Activated CD4-positive, alpha-beta T cell treated with anti-CD3 and anti-CD28 coated beads for 24 hours (primary cell): ENCODE measurements at places on chromosomes 16 and 17.
A peak's percentile ranks its signal among the peaks of the same experiment; 100 is the strongest.

GRCh38 chr17:44518032-44518431, 14.8 kb upstream of the GPATCH8 start:
- no peak for DNase-seq

DNA sequence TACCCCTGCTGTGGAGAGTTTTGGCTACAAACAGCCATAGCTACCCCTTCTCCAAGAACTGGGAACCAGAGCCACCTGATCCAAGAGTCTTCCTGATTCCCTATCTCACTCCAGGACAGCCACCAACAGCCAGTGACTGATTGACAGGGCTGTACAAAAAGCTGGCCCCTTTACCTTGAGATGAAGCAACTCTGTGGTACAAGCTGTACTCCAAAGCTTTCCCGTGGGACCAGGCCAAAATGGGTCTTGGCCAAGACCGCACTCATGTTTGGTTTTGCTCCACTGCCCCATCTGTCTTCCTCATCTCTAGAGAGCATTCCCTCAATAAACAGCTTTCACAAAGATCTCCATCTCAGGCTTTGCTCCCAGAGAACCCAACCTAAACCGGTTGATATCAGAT, 43.6 kb downstream of the RNF157 start:
- DNase-seq = no peak

GRCh38 chr17:71440513-71440912, 680.3 kb upstream of the SOX9 start:
- DNase-seq = no peak

GRCh38 chr16:14061732-14062259, 9.3 kb upstream of the MRTFB start:
- no peak for DNase-seq

DNA sequence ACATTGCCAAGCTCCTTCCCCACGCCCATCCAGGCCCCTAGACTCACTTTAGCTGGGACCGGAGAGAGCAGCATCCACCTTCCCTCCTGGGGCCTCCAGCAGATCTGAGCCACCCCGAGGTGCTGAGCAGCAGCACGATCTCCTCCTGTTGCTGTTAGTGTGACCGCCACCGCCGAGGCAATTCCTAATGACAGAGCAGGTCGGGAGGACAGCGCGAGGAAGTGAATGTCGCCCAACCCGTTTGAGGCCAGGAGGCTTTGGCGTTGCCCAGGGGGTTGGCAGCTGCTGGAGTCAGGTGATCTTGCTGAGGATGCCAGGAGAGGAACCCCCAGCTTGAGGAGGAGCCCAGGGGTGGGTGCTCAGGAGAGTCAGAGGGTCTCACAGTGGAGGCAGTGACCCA, at the start of gene RNF222:
Gene RNF222, minus strand, starts transcription at position 192 of the 400 bp plus-strand sequence. CDS start 4,366 bp downstream, outside the sequence.
- DNase-seq = no peak

- peak; percentile 51 for DNase-seq
These were observed 4.2 kb upstream of the ATXN7L3 start for GRCh38 chr17:44203731-44204440.

DNA sequence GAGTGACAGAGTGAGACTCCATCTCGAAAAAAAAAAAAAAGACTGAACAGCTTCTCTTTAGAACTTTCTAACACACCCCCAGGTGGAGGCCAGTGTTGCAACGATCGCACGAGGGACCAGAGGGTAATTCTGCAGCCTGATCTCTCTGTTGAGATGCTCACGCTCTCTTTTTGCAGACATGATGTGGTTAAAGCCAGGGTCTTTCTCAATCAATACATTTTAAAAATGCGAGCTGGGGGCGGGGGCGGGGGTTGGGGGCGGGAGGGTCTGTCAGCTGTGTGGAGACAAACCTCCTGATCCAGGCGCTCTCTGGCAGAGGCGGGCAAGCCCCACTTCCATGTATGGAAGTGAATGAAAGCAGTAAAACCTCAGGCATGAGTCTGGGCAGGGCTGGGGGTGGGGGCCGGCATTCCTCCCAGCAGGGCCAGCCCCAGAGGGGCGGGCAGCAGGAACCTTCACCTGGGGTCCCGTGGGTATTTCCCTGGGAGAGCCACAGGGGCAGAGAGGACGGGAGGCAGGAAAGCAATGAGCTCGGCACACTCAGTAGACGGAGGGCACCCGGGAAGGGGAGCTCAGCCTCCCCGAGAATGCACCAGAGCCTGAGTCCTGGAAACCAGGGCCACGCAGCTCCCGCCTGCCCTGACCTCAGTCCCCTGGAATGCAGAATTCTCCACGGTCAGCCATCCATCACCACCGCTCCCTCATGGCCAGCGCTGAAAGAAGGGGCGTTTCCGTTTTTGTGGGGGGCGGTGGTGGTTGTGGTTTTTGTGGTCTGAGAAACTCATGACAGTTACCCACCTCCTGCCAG, 28.0 kb downstream of the NXN start:
- DNase-seq = no peak

GRCh38 chr17:31556969-31557645, 165.6 kb downstream of the RAB11FIP4 start:
- DNase-seq = no peak

- no peak for DNase-seq
These were observed 2.0 kb downstream of the WSCD1 start for GRCh38 chr17:6072157-6072556.

- no peak for DNase-seq
These were observed 16.9 kb downstream of the ZNF287 start for GRCh38 chr17:16551878-16552636.

GRCh38 chr17:44277976-44278375, 10.0 kb upstream of the SLC4A1 start:
- DNase-seq = no peak

- peak; percentile 56 for DNase-seq
These were observed at the start of gene SLC38A7 for GRCh38 chr16:58684354-58685083. Gene SLC38A7 (minus strand): TSS chr16:58684770. CDS start chr16:58680126, 4,644 bp downstream.

- no peak for DNase-seq
These were observed 1.2 kb upstream of the SECTM1 start for GRCh38 chr17:82334622-82335394.

DNA sequence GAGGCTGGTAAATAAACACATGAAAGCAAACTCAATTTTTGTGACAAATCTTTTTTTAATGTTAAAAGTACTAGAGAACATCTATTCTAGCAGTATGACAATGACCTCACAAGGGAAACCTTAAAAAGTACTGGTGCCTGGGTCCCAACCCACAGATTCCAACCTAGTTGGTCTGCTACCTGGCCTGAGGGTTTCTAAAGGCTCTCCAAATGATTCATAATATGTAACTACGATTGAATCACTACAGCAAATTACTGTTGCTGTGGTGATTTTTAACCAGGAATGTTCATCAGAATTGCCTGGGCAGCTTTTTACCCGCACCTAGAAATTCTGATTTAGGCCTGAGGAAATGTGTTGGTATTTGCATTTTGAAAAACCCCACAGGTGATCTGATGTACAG, 26.1 kb downstream of the CDR2 start:
- DNase-seq = no peak

DNA sequence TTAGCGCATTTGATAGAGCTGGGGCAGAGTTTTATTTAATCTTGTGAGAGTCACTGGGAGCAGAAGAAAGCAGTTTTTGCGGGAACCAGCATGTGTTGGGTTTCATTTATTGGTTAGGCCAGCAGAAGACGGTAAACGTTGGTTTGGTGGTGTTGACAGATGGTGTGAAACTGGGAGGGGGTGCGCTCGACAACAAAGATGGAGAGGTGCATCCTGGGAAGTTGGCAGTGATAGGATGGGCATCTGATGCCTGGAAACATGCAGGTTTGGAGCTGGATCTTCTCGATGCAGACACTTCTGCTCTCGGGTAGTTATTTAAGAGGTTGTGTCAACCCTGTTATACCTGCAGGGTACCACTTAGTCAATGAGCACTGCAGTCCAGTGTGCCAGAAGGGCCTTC, 24.9 kb upstream of the CLEC18A start:
- no peak for DNase-seq

DNA sequence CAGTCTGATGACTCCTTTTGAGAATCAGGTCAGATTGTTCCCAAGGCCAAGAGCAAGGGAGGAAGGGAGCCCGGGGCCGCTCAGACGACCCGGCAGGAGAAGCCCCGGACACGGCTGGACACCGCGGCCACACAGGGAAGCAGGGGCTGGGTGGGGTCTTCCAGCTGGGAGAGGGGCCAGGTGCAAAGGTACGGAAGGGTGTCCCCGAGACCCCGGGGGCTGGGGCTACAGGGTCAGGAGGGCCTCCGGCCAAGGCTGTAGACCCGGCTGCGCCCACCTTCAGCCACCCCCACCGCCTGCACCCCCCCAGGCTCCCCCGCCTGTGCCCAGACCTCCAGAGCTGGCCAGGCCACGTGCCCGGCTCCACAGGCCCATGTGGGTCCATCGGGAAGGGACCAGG, 21.9 kb upstream of the C1QTNF8 start:
- DNase-seq = no peak

DNA sequence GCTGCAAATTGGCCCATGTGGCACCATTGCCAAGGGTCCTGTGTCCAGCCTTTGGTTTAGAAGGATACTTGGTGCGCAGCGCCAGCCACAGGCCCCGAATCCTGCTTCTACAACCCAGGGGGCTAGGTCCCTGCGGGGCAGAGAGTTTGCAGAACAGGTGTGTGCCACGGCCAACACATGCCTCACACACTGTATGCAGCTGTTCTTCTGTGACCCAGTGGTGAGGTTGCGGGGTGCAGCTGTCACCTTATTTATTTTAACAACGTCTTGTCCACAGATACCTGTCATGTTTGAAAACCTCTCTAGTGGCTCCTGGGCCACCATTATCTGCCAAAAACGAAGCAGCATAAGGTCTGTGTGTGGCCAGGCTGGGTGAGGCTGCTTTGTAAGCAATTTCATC, 11.6 kb downstream of the CBFA2T3 start:
- DNase-seq = no peak

GRCh38 chr17:83030432-83030831, 49.0 kb upstream of the METRNL start:
- no peak for DNase-seq

DNA sequence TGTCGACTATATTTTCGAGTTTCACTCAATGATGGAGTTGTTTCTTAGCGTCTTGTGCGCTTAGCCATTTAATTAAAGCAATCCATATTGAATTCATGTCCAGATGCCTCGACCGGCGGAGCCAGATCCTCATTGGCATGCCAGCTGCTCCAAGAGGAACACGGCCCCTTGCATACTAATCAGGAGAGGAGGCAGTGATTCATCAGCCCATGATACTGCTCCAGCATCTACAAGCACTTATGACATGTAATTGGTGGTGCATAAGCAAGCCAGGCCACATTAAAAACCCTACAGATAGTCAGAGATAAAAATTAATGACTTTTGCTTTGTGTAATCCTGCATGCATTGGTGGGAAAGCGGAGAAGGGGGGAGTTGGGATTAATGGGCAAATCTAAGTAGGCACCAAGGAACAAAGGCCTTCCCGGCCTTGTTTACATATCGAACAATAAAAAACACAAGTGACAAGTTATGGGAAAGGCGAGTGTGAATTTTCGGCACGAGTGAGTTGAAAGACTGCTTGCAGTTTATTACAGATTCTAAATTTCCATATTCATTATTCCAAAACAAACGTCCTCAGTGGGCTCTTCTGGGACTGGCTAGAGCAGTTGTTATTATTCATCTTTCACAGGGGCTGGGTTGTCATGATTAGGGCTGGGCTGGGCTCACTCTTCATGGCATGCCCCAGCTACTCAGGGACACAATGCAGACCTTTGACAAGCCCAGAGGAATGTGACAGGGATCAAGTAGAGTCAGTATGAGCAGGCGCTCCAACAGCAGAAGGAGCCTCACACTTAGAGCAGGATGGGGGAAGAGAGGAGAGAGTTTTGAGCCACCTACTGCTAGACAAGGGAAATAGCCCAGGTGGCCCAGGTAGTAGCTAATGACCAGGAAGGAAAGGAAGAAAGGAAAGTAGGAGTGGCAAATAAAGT, 281.7 kb upstream of the ZFHX3 start:
- no peak for DNase-seq

DNA sequence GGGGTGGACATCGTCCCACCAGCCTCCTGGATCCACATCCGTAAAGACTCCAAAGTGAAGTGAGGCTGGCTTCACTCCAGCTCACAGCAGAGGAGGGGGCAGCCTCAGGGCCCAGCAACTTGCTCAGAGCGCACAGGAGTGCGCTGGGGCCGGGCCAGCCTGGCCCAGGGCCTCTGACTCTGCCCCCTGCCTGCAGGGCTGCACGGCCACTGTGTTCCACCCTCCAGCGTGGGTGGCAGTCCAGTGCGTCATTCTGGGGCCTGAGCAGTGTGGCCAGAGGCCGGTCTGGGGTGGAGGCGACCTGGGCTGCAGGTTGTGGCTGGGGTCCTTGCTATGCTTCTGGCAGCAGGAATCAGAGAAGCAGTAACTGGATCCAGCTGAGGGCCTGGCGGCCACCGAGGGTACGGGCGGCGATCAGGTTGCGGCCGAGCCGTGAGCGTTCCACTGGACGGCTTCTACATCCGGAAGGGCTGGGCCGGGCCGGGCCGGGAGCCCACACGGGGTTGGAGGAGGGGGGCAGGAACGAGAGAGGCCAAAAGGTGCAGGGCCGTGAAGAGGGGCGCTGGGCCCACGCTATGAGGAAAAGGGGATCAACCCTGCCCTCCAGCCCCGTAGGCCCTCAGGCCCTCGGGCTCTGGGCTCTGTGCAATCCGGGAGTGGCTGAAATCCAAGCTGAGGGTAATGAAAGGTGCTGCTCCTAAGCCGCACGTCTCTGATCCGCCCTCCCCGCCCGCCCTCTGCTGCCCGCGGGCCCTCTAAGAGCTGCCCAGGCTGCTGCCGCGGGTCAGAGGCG, at the start of gene FSCN2:
Gene FSCN2, plus strand, starts transcription at position 787 of the 793 bp plus-strand sequence. CDS start 155 bp downstream, outside the sequence.
- no peak for DNase-seq

DNA sequence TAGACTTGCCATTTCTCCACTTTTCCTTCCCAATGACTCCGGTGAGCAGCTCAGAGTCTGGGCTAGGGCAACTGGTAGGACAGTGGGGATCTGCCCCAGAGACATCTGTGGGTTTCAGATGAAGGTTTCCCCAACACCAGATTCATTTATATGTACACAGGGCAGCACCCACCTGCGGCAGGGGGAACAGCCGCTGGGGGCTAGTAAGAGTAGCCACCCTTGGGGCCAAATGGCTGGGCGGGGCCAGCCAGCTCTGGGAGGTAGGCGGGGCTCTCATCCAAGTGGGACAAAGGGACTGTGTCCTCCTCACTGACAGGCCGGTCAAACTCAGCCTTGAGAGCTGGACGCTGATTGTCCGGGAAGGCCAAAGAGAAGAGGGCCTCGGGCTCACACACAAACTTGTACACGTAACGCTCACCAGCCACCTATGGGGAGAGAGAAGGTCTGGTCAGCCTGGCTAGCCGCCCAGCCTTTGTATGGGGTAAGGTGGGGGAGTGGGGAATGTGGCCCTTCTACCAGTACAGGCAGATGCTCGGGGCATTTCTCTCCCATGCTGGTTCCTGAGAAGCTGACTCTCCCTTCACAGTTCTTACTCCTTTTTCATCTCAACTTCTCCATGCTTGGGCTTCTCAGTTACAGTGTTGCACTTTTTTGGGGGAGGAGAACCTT, 17.7 kb downstream of the ETV4 start:
- DNase-seq = no peak

- no peak for DNase-seq
These were observed 449.8 kb downstream of the SLC39A11 start for GRCh38 chr17:72642720-72643119.

DNA sequence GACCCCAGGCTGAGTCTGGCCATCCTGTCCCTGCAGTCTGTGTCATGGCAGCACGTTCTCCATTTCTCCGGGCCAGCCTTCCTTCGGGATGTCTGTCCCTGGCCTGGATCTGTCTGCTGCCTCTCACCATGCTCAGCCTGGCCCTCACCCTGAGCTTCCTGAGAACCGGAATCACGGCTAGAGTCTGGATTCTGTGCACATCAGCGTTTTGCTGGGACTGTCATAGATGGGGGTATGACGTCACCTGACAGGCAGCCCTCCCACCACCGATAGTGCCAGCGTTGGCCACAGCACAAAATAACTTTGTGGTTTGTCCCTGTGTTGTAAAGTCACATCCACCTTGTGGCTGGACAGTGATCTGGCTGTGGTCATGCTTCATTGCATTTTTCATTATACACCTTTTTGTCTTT, 59.2 kb downstream of the B9D1 start:
- DNase-seq = no peak

GRCh38 chr17:58065238-58065637, 18.0 kb upstream of the DYNLL2 start:
- no peak for DNase-seq
